ENCODE measurements at places on chromosomes 12 and 14.

GRCh38 chr12:3838076-3838475, 35.1 kb downstream of the PARP11 start:
- DNase-seq: no peak

- no peak for DNase-seq
These were observed 576.0 kb downstream of the NRXN3 start for GRCh38 chr14:78746086-78746595.

GRCh38 chr12:62158013-62158412, 102.2 kb upstream of the USP15 start:
- DNase-seq: no peak

DNA sequence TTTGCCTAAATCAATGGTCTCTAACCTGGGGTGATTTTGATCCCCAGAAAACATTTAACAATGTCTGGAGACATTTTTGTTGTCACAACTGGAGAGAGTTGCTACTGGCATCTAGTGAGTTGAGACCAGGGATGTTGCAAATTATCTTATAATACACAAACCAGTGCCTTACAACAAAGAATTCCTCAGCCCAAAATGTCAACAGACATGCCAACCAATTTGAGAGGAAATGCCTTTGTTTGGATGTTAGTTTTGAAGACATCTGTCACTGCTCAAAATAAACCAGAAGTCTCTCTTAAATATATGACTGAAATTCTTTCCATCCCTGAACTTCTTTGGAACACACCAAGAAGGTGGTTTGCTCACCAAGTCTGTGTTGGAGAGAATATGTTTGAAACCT, 336.9 kb upstream of the ATP2B1 start:
- no peak for DNase-seq

DNA sequence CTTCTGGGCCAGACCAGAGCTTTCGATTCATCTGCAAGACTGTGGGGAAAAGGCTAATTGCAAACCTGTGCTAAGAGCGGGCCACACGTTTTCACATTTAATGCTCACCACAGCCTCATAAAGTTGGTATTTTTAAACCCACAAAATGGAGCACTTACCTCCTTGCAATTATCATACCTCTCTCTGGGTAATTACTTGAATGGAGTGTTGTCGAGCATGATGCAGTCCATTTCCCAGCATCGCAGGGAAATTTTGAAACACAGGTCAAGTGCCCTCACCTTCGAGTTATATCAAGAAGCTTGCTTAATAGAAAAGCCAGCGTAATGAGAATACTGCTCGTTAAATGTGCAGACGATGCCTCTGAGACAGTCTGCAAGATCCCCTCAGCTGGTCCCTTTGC, 8.8 kb upstream of the IFI27L2 start:
- DNase-seq: no peak

GRCh38 chr12:58728397-58728796, 191.9 kb downstream of the LRIG3 start:
- no peak for DNase-seq

DNA sequence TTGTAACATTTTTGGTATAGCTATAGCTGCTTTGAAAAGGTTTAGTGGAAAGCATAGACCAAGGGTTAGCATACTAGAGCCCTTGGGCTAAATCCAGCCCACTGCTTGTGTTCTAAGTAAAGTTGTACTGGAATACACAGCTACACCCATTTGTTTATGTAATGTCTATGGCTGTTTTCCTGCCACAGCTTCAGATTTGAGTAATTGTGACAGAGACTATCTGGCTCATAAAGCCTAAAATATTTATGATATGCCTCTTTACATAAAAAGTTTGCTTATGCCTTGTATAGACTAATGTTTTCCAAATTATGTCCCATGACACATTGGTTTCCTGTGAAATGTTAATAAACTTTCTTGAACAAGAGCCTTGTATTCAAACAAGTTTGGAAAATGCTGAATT, 234.8 kb upstream of the ATP2B1 start:
- no peak for DNase-seq

- DNase-seq: no peak
These were observed 78.5 kb downstream of the DICER1 start for GRCh38 chr14:95078867-95079266.

DNA sequence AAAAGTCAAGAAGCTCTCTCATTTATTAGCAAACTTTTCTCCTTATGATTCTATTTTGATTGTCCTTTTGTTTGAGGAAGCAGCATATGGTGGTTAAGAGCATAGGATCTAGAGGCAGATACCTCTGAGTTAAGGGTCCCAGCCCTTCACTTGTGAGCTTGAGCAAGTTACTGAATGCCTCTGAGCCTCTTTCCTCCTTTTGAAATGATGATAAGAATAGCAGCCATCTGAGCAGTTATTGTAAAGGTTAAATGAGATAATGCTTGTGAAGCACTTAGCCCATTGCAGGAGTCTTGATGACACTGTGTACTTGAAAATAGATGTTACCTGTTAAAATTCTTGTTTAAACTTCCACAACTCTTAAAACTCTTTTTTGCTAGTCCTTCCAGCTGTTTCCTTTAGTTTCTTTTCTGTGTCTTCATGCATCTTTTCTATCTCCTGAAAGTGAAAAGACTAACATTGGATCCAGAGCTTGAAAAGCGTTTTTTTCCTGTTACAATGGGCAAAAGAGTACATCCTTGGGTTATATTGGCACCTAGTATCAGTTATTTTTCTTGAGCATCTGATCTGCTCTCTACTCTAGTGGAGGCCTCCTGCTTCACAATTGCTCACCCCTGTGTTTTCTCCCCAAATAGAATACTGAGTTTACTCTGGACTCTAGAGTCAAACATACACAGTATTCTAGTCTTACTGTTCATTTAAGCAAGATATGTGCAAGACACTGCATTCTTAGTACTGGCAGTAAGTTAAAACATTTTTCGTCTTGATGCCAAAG, 3.1 kb downstream of the HIF1A start:
- DNase-seq: no peak

DNA sequence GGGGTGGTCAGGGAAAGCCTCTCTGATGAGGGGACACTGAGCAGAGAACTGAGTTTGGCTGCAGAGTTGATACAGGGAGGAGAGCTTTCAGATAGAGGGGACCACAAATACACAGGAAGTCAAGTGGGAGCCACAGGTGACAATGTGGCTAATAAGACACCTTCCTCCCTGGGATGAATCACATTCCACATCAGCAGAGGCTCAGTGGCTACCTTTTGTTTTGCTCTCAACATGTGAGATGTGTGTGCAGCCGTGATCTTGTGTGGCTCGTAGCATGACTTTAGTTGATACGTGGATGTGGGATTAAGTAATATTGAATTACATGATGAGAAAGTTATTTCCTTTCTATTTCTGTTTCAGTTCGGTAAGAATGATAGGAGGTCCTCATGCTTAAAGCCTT, 7.5 kb downstream of the CRADD start:
- no peak for DNase-seq

DNA sequence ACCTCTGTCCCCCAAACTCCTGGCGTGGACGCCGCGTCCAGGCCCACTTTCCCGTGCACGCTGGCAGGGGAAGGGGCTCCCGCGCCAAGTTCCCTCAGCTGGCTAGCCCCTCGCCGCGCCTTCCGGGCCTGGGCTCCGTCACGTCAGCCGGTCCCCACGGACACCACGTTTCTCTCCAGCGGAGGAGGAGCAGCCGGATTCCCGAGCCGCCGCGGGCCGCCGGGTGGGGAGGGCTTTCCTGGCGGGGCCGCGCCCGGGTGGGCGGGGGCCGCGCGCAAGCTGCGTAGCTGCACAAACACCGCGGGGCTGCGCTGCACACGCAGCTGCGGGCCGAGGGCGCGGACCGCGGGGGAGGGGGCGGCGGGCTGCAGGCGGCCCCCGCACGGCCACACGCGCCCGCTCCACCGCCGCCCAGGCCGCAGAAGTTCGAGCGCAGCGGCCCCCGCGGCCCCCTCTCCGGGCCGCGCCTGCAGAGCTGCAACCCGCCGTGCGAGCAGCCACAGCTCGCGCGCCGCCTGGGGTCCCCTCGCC, 45.1 kb upstream of the PNMA1 start:
- DNase-seq: peak; percentile 72

GRCh38 chr12:46388427-46389021, 16.0 kb upstream of the SLC38A2 start:
- DNase-seq: no peak

DNA sequence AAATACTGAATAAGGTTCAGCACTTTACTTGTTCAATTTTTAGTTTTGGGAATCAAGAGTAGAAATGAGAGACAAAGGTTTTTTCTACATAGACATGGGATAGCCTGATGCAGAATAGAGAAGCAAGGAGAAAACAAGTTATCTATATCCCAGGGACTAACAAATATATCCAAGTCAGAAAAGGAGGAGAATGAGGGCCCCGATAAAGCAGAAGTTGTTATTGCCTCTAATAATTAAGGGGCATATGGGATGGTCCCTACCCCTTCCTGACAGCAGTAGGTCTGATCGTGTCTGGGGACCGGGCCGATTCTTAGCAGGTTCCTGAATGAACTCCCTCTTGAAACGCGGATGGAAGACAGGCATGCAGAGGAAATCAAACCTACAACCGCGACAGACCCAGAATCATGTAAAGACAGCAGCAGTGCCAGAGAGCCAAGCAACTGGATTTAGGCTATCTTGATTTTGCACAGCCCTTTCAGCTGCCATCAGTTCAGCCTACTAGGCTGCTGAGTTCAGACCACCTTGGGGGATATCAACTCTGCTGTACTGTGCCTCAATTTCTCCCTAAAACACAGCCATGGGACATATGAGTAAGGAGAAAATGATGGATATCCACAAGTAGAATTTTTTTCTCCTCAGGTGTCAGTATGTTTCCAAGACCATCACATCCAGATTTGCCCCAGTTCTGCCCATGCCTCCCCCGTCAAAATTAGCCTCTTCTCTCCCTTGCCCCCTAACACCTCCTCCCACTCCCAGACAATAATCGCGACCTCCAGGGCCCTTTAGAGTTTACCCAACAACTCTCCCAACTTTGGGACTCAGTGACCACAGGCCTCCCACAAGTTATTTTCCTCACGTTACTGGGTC, 706 bp downstream of the PRMT5 start:
- DNase-seq: no peak

DNA sequence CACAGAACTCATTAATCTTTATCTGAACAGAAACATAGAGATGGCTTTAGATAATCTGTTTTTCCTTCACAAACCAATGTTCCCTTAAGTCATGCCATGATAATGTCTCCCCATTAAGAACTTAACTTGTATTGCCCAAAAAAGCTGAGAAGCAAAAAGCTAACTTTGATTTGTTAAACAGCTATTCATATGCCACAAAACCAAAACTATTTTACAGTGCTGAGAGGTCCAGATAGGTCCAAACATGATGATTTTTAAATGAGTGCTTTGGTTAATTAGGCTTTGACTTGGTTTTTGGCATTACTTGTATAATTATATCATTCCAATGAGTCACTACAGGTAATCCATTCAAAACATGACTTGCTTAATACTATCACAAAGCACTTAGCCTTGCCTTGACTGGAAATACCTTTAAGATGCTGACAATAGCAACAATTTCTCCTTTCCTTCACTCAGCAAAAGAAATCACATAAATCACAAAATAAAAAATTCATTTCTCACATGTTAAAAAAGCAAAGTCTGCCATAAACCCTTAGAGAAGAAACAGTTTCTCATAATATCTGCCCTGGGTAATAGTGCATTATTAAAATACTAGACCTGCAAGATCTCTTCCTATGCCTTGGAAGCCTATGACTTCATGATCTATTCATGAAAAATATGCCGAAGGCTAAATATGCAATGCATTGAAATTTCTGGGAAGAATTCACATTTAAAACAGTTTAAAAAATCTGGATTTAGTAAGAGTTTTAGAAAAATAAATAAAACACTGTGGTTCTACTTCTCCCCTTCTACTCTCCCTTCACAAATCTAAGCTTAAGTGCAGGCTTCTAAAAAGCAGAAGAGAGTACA, 52.0 kb upstream of the SAV1 start:
- DNase-seq: no peak

DNA sequence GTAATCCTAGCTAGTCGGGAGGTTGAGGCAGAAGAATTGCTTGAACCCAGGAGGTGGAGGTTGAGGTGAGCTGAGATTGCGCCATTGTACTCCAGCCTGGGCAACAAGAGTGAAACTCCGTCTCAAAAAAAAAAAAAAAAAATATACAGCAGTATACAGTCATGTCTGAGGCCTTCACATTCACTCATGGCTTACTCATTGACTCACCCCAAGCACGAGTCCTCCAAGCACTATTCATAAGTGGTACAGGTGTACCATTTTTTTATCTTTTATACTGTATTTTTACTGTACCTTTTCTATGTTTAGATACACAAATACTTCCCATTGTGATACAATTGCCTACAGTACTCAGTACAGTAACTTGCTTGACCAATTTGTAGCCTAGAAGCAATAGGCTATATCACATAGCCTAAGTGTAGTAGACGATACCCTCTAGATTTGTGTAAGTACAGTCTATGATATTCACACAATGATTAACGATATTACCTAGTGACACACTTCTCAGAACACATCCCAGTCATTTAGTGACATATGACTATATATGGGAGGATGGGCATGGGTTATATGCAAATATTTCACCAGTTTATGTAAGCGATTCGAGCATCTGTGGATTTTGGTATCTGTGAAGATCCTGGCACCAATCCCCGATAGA, 12.2 kb downstream of the LLPH start:
- DNase-seq: no peak

- no peak for DNase-seq
These were observed 834.9 kb downstream of the RPS29 start for GRCh38 chr14:48751293-48751692.

DNA sequence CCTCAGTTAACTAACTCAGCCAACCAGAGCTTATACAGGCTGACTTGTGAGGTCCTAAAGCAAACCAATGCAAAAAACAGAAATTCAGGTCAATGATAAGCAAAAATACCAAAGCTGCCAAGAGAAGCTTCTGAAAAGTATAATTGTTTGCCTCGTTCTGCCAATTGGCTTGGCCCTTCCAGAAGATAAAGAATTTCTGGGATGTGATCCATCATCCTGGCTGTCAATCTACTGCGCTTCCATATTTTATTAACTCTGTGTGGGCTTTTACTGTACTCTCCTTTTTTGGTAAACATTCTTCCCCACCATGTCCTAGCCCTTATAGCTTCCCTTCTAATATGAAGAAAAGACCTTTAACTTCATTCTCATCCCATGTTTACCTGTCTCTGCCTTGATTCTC, 387.9 kb downstream of the TMEM117 start:
- no peak for DNase-seq

Measured in COR-L47 (cell line).